ENCODE measurements at places on chromosomes 1 and 21.

- DNase-seq, result no peak
Observed at GRCh38 chr1:108551137-108551862, 8.6 kb upstream of the EEIG2 start.

DNA sequence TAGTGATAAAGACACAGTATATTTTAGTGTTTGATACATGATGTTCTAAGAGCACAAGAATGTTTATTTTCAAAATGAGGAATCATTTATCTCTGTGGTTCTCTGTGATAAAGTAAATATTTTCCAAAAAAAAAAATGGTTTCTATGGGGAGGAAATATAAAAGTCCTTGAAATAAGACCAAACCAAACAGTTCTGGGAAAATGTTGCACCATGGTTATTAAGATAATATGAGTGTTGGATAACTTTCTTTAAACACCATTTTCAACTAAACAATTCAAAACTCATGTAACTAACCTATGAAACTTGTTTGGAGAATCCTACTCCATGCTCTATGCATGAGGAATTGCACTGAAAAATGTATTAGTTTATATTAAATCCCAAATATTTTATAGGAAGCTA lies 184.6 kb downstream of the KCNT2 start:
- no peak for DNase-seq

DNA sequence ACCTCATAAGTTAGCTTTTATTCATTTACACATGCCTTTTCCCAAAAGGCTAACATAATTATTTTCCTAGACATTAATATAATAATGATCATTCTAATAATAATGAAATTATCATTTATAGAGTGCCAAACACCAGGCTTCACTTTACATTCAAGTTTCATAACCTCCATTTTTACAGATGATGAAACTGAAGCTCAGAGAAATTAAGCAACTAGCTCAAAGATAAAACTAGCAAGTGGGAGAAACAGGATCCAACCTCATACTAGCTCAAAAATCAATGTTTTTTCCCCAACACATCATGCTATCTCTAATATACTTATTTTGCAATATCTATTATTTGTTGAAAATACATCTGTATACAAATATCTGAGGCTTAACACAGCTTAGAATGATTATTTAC lies 14.0 kb downstream of the LPGAT1 start:
- DNase-seq, result no peak

- DNase-seq, result no peak
Observed at GRCh38 chr1:33400153-33400911, 30.6 kb downstream of the PHC2 start.

DNA sequence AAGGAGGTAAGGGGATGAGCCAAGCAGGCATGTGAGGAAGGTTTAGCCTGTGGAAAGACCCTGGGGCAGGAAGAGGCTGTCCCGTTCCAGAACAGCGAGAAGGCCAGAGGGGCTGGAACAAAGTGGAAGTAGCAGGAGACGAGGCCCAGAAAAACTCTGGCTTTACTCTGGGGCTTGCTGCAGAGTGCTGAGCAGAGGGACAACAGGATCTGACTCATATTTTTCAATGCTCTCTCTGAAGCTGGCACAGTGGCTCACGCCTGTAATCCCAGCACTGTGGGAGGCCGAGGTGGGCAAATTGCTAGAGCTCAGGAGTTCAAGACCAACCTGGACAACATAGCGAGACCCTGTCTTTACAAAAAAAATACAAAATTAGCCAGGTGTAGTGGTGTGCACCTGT lies 52.4 kb upstream of the PAX7 start:
- no peak for DNase-seq

DNA sequence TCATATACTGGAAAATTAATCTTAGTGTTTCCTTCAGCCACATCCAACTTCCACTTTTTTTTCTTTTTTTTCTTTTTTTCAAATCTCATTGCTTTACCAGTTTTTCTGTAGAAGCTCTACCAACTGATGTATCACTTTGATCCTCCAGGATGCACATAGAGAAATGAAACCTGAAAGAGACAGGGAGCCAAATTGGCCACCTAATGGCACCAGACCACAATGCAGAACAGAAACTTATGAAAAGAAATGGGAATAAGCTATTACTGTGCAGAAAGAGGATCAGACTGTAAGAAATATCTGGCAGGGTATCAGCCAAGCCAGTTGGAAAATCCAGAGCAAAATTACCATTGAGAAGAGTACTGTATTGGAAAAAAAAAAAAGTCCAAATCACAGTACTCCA lies 1514.2 kb downstream of the MRPL39 start:
- no peak for DNase-seq

- no peak for DNase-seq
Observed at GRCh38 chr1:225908013-225908640, 15.9 kb downstream of the PYCR2 start.

DNA sequence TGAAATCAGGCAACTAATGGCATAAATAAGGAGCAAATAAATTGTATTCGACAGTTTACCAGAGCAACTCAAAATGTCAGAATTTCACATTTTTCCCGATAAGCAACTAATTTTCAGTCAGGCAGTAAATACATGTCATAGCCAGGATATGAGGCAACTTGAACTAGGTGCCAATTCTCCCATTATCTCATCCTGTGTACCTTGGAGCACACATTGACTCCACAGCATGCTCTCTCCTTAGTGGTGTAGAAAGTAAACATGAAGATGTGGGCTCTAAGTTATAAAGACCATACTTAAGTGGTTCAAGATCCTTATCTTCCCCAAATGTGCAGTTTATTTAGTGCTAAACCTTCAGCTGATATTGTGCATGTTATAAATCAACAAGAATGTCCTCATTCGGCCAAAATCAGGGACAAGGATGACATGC lies 197.8 kb downstream of the VAV3 start:
- no peak for DNase-seq

DNA sequence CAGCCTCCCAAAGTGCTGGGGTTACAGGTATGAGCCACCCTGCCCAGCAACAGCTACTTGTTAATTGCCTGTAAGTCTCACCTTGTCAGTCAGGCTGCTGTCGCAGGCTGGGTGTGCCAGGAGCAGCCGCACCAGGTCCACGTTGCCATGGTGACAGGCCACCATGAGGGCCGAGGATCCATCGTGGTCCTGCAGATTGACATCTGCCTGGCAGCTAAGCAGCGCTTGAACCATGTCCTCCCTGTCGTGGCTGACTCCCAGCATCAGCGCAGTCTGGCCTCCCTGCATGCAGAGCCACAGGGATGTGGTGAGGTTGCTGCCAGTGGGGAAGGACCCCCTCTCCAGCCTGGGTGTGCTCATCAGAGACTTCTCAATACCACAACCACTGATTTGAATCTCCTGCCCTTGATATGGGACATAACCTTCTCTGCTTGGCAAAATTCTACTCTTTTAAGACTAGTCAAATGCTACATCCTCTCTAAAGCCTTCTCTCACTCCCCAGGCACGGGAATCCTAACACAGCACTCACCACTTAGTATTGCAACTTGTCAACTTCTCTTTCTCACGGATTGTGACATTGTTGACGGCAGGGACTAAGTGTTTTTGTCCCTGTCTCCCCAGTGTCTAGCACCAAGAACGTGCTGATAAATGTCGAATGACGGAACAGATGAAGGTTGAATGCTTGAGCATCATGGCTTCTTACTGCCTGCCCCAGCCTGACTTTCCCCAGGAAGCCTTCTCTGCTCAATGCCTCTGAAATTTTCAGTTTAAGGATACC lies 52.9 kb downstream of the L1TD1 start:
- DNase-seq, result no peak

GRCh38 chr1:198667807-198668206 lies 29.0 kb downstream of the PTPRC start:
- DNase-seq, result no peak

- no peak for DNase-seq
Observed at GRCh38 chr1:101728029-101728428, 268.7 kb downstream of the OLFM3 start.

DNA sequence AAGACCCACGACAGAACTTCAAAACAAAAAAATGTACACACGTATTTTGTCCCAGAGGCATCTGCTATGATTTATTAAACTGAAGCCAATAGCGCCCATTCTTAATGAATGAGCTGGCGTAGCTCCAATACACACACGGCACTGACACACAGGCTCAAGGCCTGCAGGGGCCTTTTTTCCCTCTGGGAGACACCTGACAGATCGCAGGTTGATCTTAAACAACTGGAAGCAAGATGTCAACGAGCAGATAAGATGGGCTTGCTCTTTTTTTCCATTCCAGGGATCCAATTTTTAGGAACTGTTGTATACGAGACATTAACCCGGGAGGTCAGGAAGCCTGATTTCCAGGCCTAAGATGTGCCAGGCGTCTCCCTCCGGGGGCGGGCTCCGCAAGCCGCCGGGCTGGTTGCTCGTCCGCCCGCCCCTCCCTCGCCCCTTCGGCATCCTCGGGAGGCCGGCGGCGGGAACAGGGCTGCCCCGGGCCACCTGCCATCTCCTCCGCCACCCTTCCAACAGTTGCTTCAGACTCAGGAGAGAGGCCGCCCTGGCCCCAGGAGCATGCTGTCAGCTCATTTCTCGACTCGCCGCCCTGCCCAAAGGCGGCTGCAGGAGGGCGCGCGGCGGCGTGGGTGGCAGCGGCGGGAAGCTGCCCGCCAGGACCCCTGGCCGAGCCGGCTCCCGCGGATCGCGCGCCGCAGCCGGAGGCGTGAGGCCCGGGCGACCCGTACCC lies 735 bp downstream of the TTC13 start:
- peak; percentile 52 for DNase-seq

DNA sequence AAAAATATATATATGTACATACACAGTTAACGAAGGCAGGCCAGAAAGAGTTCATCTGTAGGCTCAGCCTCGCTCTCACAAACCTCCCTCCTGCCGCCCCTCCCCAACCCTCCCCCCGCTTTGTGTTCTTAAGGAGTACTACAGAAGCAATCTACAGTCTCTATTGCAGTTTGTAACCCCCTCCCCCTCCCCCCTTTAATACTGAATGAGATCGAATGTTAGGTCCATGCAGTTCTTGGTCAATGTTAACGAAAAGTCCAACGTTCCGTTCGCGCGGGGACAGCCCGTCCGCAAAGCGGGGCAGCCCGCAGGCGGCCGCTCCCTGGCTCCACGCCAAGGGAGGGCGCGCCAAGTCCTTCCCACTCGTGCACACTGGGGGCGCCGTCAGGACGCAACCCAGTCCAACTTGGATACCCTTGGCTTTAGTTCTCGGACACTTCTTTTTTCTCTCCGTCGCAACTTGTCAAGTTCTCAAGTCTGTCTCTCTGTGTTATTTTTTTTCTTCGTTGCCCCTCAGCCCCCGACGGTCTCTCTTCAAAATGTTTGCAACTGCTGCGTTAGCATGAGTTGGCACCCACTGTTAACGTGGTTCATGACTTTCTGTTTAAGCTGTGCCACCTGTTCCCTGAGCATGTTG lies 2.2 kb downstream of the JUN start:
- peak; percentile 35 for DNase-seq

GRCh38 chr1:89760496-89760895 lies 60.3 kb upstream of the LRRC8D start:
- DNase-seq, result no peak

- DNase-seq, result no peak
Observed at GRCh38 chr1:222079566-222079965, 337.7 kb upstream of the DUSP10 start.

DNA sequence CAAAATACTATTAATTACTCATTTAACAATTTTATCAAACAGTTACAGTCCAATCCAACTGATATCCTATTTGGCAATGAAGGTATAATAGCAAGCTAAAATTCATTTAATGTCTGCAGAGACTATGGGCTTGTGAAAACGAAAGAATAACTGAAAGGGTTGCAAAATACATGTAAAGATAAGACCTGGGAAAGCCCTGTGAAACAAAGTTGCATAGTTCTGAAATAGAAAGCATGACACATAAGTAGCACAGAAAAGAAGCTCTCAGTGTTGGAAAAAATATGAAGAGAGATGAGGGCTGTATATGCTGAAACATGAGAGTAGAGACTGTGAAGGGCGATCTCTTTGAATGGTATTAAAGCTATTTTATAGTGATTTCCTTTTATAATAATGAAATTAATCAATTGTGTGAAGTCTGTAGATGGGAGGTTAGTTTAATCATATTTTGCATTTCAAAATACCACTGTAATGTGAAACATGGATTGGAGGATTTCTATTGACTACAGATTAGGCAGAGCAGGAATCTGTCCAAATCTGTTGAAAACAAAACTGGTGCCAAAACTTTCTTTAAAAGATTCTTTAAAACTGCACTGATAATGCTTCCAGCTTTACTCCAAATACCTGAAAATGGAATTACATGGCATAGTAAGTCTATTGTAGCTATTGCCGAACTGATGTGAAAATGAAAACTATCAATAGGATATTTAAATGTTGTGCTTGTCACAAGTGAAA lies 1518.9 kb upstream of the B3GALT2 start:
- DNase-seq, result no peak

DNA sequence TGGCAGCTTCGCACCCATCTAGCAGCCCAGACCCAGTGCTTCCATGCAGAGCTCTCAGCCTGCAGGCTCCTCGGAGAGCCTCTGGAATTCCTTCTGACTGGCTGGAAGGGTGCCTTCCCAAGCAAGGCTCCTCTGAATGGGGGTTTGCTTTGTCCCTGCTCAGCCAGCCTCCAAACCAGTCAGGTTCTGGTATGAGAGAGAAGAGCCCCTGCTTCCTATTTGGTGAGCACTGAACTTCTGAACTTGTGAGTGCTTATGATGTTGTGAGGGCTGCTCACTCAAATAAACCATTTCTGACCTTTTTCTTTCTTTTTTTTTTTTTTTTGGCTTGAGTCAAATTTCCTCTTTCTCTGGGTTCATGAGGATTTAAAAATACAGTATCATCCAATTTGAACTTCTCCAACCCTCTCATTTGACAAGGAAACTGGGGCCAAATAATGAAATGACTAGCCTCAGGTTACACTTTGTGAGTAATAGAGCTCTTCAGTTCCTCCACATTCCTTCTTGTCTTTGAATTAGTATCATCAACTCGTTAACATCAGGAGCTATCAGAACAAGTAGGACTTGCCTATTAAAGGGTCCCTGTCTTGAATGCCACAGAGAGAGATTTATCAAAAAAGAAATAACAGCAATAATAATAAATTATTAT lies 39.6 kb downstream of the GFI1 start:
- DNase-seq, result no peak

DNA sequence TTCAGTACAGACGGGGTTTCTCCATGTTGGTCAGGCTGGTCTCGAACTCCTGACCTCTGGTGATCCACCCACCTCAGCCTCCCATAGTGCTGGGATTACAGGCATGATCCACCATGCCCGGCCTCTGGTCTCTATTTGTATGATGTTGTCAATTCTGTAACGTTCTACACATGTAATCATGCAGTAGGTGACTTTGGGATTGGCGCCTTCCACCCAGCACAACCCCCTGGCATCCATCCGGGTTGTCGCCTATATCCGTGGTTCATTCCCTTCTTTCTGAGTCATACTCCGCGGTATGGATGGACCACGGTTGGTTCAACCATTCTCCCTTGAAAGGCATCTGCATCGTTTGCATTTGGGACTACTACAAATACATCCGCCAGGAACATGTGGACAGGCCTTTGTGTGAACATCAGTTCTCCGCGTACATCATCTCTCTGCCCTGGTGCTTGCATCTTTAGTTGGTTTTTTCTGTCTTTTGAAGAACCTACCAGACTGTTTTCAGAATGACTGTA lies 72.1 kb downstream of the PDE9A start:
- no peak for DNase-seq

Data from OCI-LY7 (cell line).